ENCODE measurements at places on chromosomes 5 and 9. TPM values are rescaled to one million over a fixed set of nuclear protein-coding genes. Genes with fewer than 3 reads are reported as not detected.

GRCh38 chr9:87880683-87881082 lies 2.0 kb upstream of the SPATA31E1 start:
- no peak for DNase-seq

GRCh38 chr5:154197801-154198491 lies 7.4 kb downstream of the GALNT10 start:
- no peak for DNase-seq

GRCh38 chr5:169050146-169050571 lies 250.8 kb downstream of the SLIT3 start:
- no peak for DNase-seq

GRCh38 chr5:10393491-10393890 lies 40.0 kb downstream of the MARCHF6 start:
- DNase-seq: no peak

DNA sequence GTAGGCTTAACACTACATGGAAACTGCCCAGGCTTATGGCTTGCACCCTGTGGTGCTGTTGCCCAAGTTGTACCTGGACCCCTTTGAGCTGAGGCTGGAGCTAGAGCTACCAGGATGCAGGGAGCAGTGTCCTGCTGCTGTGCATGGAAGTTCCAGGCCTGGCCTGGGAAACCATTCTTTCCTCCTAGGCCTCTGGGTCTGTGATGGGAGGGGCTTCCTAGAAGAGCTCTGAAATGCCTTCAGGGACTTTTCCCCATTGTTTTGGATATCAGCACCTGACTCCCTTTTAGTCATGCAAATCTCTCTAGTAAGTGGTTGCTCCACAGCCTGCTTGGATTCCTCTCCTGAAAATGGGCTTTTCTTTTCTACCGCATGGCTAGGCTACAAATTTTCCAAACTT lies 7.9 kb upstream of the HRH2 start:
- DNase-seq: no peak

- no peak for DNase-seq
Observed at GRCh38 chr5:98999631-99000030, 70.8 kb upstream of the CHD1 start.

- no peak for DNase-seq
Observed at GRCh38 chr9:124869466-124869985, 7.6 kb downstream of the ARPC5L start.

- DNase-seq: no peak
Observed at GRCh38 chr5:72687288-72687687, 129.2 kb upstream of the TNPO1 start.

- peak; percentile 52 for DNase-seq
Observed at GRCh38 chr5:115842089-115842935, 577 bp downstream of the AP3S1 start.

DNA sequence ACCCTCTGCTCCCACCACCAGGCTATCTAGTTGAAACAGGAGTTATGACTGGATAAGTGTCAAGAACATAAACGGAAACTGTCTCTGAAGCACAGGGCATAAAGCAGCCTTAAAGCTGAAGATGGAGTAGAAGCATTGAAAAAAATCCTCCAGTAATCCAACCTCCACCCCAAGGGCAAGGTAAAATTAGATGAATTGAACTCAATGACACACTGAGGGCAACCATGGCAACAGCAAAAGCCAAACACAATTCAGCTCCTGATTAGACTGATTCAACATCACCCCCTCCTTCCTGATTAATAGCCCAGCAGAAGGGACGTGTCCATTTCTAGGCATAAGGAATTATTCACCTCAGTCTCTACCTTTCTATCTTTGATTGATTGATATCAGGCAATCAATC lies 183.2 kb upstream of the MAP3K1 start:
- no peak for DNase-seq

- DNase-seq: no peak
Observed at GRCh38 chr9:129748249-129748648, 4.6 kb downstream of the PTGES start.

- no peak for DNase-seq
Observed at GRCh38 chr5:39178171-39178570, 41.2 kb downstream of the FYB1 start.

GRCh38 chr5:3217771-3218495 lies 377.7 kb upstream of the IRX1 start:
- no peak for DNase-seq

DNA sequence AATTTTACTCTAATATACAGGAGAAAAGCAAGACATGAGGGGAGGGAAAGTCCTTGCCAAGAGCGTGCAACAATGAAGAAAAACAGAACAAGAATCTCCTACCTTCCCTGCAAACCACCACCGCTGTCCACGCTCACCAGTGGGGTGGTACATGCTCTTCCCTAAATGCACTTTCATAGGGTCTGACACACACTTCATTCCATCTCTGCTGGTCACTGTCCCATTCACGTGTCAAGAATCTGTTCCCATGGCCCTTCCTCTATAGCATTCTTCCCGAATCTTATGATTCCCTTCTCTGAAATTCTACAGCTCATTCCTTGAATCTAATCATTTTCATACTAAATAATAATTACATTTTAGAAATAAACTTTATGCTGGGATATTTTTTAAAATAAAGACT lies 11.4 kb upstream of the DNAH5 start:
- no peak for DNase-seq

GRCh38 chr9:69945671-69946141 lies 97.9 kb upstream of the MAMDC2 start:
- no peak for DNase-seq

DNA sequence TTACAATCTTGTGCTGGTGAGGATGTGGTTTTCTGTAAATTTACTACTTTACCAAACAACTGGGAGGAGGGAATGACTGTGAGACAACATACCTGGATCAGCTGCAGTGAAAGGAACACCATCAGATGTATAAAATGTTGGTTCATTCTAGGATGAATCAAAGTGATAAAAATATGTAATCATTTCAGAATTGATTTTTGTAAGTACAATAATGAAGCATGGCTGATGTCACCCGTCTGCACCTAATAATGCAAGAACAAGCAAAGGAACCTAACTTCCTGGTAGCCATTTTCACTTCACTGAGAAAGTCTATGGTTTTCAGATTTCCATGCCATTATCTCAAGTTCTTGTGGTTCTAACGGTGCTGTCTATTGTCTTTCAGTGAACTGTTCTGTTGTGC lies 18.7 kb upstream of the C5orf34 start:
- no peak for DNase-seq

DNA sequence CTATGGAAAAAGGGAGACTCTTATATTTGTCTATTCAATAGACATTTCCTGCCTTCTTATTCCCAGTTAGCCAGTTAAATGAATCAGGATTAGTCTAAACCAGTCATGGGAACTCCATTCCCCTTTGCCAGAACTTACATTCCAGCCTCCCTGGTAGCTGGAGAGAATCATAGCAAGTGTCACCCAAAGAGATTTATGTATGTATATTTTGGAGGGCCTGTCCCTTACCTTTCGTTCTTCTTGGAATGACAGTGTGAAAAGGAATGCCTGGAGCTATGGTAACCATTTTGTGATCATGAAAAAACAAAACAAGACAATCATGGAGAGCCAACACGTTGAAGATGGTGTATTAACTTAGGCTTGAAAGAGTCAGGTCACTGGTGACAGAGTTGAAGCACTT lies 627.7 kb downstream of the CCDC171 start:
- DNase-seq: no peak

DNA sequence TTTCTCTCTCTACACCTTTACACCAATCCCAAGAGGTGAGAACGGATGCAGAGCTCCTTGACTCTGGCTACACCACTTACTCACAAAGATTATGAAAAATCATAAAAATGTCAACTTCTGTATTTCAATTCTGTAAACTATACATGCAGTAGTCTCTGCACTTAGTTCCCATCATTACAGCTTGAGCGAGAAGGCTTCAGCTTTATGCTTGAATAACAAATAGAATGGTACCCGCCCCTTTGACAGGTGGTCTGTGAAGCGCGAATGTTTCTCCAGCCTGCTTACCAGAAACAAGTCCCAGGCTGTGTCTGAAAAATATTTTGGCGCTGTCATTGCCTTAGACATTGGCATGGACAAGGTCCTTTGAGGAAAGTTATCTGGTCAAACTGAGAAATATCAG lies 562.4 kb upstream of the CLINT1 start:
- no peak for DNase-seq

DNA sequence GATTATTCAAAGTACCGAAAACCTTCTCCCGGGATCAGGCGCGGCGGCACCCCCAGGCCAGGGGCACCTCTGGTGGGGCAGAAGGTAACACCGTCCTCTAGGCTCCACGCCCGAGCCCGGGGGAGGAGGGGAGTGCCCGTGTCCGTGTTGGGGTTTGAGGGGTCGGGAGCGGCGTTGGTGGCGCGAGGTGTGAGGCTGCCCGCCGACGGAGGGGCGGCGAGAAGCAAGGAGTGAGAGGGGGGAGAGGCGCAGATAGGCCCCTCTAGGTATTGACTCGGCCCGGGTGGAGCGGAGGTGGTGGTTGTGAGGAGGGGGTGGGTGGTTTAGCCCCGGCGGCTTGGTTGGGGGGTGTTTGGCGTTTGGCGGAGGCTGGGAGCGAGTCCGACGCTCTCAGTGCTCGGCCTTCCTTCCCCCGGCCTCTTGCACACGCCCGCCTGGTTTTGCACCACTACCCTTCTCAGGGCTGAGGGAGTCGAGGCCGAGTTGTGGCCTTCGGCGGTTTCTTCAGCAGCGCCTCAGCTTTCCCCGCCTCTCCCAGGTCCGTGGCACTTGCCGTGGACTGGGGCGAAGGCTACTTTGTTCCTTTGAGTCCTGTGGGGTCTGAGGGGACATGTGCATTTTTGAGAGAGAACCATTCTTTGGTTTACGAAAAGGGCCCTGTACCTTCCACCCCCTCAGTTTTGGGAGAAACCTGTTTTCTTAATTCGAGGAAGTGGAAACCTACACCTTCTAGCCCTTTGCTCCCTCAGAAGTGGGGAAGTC lies 450 bp downstream of the GPBP1 start:
- no peak for DNase-seq

- peak; percentile 56 for DNase-seq
Observed at GRCh38 chr9:33778700-33779351, 16.5 kb upstream of the PRSS3 start.

GRCh38 chr5:133316346-133317343 lies 264.8 kb downstream of the HSPA4 start:
- DNase-seq: no peak

- no peak for DNase-seq
Observed at GRCh38 chr9:135179041-135179440, 91.6 kb downstream of the OLFM1 start.

DNA sequence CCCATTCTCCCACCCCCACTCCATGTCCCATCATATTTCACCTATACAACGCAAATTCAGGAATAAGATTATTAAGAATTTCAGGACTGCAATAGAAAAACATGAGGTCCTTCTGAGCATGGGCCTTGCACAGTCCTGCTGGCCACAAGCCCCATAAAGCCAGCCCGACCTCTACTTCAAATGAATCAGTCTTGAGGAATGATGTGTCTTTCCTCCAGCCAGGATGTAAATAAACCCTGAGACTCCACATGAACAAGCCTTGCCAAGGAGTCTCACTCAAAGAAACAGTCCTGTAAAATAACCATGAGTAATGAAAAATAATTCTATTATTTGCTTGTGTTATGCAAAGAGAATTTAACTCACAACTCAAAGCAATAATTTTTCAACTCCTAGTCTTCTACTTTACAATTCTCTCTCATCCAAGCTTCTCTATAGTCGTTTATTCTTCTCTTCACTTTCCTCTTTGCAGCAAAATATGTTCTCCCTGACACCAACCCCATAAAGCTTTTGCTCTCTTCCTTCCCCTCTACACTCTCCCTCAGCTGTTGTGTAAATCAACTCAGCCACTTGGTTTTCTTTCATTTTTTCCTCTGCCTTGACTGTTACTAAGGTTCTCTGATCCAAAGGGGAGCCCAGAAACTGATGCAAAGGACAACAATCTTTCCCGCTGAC lies 140.1 kb upstream of the MOCS2 start:
- DNase-seq: peak; percentile 15

GRCh38 chr9:2576631-2577030 lies 45.0 kb upstream of the VLDLR start:
- no peak for DNase-seq

DNA sequence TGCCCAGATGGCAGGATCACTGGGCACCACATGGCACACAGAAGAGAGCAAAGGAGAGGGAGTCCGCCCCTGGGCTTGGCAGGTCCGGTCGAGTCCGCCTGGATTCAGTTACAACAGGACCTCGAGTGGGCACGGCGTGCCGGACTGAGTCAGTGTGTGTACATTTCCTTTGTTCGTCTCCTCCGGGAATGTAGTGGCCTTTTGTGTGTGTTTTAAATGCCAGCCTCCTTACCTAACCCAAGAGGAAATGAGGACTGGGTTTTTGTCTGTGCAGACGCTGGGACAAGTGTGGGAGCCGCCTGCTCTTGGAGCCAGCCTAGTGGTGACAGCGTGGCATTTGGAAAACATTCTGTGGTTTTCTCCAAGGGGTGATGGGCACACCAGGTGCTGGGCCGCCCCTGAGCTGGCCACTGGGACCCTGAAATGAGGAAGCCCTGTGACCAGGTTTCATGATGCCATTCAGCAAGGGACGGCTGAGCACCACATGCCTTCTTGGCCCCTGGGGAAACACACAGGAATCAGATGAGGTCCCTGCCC lies 9.6 kb downstream of the NEK6 start:
- DNase-seq: no peak

- DNase-seq: no peak
Observed at GRCh38 chr5:170591054-170591453, 87.2 kb downstream of the KCNIP1 start.

- DNase-seq: no peak
Observed at GRCh38 chr9:21499912-21500311, 17.8 kb upstream of the IFNE start.

DNA sequence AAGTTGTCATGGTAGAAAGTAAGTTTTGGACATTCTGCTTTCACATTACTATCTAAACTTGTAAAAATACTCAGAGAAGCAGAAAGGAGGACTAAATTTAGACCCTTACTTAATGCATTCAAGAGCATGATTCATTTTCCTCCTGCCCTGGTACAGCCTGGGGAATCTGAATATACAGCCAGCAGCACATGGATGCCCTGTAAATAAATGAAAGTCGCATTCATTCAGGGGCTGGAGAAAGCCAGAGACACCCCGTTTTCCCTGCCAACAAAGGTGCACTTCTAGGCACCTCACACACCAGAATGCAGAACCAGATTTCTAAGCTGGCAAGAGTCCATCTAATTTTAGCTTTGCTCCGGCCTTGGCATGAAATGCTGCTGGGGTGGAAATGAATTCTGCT lies 172.7 kb upstream of the KLF9 start:
- no peak for DNase-seq

- no peak for DNase-seq
Observed at GRCh38 chr5:54295651-54296276, 14.6 kb downstream of the ARL15 start.

The ROPN1L gene
- 0.35 TPM for total RNA-seq

The PNPLA7 gene
- 0.26 TPM for total RNA-seq

The COL23A1 gene
- total RNA-seq: not detected

The SERF1A gene
- 7.8 TPM for total RNA-seq

The NIM1K gene
- not detected for total RNA-seq

The LNPEP gene
- total RNA-seq: 36.3 TPM

The RORB gene
- not detected for total RNA-seq

The FSD1L gene
- total RNA-seq: 6.2 TPM

The ZDHHC11B gene
- 0.26 TPM for total RNA-seq

The ARHGEF28 gene
- 35.2 TPM for total RNA-seq

The COL5A1 gene
- 2.1 TPM for total RNA-seq

The RUSC2 gene
- total RNA-seq: 10.1 TPM

The ADAMTS13 gene
- total RNA-seq: 0.40 TPM

The CARD6 gene
- 2.7 TPM for total RNA-seq

The PDLIM4 gene
- total RNA-seq: not detected

The WASHC1 gene
- 9.7 TPM for total RNA-seq

Measured in NCI-H460 (cell line).